Foreskin melanocyte (primary cell): ENCODE measurements at places on chromosomes 11 and 22.

DNA sequence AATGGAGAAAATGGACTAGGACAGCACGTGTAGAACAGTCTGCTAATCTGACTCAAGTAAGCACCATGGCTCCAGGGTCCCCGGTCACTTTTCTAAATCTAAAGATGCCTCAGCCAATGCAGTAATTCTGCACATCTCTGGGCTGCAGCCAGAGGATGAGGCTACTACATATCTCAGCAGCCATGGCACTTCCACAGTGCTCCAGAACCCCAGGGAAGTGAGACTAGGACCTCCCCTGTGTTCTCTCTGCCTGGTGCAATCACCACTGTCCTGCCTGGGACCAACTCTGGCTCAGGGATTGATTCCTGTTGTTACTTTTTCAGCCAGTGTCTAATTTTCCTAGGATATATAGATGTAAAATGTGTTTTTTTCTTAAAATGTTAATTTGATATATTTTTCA is 129.4 kb upstream of the TOP3B start:
- DNase-seq: no peak

DNA sequence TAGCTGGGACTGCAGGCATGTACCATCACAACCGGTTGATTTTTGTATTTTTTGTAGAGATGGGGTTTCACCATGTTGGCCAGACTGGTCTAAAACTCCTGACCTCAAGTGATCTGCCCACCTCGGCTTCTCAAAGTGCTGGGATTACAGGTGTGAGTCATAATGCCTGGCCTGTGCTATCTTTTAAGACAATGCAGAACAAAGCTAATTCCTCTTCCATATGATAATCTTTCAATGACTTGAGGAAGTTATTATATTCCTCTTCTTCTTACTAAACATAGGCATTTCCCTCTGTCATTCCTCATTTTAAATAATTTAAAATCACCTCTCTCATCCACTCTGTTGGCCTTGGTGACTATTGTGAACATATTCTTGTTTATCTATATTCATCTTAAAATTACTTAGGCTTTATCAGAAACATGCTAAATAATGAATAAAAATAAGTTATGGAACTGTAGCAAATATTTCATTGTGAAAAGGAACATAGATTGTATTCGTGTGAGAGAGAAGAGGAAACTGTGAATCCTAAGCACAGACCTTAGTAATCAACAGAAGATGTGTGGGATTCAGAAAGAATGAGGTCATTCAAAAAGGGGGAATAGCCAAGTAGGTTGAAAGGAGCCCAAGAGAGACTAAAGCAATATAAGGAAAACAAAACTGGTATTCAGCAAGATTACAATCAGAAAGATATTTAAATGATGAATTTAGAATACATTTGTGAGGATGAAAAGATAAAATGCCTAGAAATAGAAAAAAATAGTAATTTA is 269.4 kb downstream of the TTC28 start:
- DNase-seq: no peak

GRCh38 chr22:27492566-27493201 is 308.9 kb downstream of the MN1 start:
- DNase-seq: no peak

- no peak for DNase-seq
Measured at GRCh38 chr22:49825944-49826602, 1.6 kb downstream of the BRD1 start.

GRCh38 chr11:69545976-69546617 is 64.6 kb downstream of the LINC01488 start:
- DNase-seq: no peak

GRCh38 chr22:49966041-49966773 is 5.6 kb downstream of the PIM3 start:
- DNase-seq: no peak

GRCh38 chr22:42939941-42940653 is 74.9 kb downstream of the PACSIN2 start:
- peak; percentile 71 for DNase-seq

DNA sequence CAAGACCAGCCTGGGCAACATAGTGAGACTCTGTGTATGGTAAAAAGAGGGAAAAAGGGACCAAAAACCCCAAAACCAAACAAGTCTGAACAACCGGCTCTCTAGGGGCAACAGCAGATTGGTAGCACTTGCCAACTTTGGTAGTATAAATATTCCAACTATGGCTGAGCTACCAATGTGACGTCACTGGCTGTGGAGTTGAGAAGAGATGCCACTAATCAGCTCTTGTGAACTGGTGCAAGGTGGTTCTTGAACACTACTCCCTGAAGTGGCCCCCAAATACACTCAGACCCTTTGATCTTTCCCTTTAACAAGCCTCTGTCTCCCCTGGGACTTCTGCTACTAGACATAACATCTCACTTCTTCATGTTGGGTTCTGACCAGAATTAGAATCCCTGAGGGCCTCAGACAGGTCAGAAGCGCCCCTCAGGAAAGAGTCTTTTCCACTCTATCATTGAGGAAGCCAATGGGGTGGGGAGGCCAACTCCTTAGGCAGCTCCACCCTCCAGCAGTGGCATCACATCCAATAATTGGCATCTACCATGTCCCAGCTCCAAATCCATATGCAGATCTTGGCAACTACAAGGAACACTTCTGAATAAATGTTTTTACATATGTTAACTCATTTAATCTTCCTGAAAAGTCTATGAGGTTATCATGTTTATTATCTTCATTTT is 49.2 kb downstream of the RPL27A start:
- no peak for DNase-seq

DNA sequence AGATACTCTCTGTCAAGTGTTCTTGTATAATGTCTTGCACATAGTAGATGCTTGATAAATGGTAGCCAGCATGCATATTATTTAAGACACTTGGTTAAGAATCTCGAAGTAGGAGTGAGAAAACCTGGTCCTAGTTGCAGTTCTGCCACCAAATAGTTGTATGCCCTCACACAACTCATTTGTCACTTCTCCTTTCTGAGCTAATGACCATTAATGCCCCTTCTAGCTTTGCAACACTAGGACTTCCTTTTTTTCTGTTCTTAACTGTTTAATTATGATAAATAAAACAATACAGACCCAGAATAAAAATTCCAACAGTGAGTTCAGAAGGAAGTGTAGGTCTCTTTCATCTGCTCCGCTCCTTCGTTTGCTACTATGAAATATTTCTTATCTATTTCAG is 453.6 kb downstream of the TMEM135 start:
- DNase-seq: no peak

- peak; percentile 60 for DNase-seq
Measured at GRCh38 chr11:86761978-86762377, 38.4 kb upstream of the PRSS23 start.

DNA sequence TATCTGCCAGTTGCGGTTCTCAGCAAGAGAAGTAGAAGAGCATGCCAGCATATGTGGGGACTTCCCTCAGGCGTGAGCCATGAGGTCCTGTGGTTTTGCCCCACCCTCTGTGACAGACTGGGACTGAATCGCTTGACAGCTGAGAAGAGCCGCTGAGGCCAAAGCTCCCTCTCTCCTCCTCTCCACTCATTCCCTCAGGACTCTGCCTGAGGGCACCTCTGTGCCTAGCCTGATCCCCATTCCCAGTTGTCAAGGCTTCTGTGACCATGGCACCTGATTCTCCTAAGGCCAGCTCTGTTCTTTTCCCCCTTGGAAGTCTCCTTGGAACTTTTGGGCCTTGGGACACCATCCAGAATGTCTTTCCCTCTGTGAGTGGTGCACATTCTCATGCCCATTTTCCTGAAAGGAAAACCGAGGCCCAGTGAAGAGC is 27.0 kb downstream of the ART5 start:
- DNase-seq: no peak

DNA sequence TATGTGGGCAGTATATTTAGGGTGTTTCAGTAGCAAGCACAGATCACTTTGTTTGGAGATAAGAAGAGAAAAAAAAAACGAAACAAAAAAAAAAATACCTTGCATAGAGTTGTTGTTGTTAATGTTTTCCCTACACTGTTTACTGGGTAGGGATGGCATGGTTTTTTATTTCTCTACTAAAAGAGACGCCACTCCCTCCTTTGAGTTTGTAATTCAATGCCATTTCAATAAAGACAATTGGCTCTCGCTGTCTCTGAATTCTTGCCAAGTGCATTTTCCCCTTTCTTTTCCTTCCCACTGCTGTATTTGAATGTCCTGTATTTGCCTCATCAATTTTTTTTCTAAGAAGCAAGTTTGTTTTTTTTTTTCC is 213.9 kb upstream of the UBASH3B start:
- DNase-seq: no peak
